ENCODE measurements at places on chromosomes 1 and 21.

- DNase-seq: no peak
Observed at GRCh38 chr1:191558379-191558778, 599.9 kb upstream of the RGS18 start.

DNA sequence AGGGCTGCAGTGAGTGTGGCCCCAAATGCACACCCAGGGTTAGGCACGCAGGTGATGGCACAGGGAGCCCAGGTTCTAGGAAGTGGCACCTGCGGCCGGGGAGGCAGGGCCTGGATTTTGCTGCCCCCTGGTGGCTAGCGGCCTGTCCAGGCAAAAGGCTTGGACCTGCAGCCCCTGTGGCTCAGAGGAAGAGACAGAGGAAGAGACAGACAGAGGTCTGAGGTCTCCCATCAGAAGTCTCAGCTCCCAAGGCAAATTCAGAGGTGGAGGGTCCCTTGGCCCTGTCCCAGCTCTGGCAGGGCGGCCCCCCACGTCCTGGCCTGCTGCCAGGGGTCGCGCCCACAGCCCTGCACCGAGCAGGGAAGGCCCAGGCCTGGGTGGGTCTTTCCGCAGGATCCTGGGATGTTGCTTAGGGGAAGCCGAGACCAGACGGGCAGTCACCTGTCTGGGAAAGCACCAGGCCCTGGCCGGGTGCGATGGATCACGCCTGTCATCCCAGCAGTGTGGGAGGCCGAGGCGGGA, 8.0 kb upstream of the TNFRSF14 start:
- peak; percentile 72 for DNase-seq

DNA sequence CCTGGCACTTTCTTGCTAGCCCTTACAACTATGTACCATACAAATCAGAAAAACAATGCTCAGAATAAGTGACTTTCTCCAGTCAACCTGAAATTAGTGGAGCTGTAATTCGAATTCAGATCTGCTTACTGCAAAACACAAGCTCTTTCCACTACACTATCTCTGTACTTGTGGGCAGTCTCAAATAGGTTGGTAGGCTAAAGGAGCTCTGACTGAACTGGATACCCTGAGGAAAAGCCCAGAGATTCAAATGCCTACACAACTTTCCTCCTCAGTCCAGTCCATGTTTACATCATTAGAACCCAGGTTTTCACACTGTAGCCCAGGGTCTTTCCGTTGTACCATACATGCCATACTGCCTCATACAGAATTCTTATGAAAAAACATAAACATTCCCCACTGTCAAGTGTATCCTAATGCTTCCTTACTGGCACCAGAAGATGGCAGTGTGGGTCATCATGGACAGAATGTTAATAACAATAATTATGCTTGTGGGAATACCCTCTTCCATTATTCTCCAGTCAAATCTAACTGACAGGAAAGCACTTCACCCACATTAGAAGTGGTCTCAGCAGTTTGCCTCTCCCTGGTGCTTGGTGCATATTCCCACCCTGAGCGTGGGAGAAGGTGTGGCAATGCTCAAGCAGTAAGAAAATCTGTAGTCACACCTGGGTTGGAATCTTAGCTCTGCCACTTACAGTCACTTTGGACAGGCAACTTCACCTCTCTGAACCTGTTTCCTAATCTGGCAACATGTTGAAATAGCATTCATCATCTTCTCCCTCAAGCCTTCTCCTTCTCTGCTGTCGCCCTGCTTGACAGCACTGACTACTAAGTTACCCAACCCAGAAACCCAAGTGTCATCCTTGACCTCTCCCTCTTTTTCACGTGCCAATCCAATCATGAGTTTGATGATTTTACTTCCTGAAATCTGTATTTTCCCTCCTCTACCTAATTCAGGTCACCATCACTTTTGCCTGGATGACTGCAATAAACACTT, 14.4 kb upstream of the ZFYVE9 start:
- no peak for DNase-seq

- no peak for DNase-seq
Observed at GRCh38 chr1:8367571-8368194, 49.8 kb downstream of the SLC45A1 start.

DNA sequence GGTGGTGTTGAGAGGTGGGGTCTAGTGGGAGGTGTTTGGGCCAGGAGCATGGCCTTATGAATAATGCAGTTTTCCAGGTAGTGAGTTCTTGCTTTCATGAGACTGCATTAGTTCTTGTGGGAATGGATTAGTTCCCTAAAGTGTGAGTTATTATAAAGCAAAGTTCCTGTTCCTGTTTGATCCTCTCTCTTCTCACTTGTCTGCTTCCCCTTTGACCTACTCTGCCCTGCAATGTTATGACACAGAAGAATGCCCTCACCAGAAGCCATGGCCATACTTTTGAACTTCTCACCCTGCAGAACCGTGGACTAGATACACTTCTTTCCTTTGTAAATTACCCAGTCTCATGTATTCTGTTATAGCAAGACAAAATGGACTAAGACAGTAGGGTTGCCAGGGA, 53.6 kb downstream of the MAP3K7CL start:
- no peak for DNase-seq

- no peak for DNase-seq
Observed at GRCh38 chr1:201958348-201958747, 3.0 kb downstream of the TIMM17A start.

DNA sequence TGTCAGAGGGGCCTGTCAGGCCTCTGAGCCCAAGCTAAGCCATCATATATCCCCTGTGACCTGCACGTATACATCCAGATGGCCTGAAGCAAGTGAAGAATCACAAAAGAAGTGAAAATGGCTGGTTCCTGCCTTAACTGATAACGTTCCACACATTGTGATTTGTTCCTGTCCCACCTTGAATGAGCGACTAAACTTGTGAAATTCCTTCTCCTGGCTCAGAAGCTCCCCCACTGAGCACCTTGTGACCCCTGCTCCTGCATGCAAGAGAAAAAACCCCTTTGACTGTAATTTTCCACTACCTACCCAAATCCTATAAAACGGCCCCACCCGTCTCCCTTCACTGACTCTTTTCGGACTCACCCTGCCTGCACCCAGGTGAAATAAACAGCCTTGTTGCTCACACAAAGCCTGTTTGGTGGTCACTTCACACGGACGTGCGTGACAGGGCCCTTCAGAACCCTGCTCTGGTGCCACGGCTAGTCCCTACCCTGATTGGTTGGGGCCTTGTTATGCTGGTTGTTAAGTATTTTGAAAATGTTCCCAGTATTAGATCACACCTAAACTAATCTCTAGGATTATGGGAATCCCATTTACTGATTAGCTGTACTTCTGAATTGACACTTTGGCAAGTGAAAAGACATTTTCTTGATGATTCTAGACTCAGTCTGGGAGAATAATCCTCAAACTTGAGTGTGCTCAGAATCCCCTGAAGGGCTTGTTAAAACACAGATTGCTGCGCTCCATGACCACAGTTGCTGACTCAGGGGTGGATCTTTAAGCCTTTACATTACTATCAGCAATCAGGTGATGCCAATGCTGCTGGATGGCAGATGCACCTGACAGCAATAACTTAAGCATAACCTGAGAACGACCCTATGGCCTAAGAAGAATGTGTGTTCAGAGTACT, 28.8 kb upstream of the SPATA6 start:
- DNase-seq: no peak

DNA sequence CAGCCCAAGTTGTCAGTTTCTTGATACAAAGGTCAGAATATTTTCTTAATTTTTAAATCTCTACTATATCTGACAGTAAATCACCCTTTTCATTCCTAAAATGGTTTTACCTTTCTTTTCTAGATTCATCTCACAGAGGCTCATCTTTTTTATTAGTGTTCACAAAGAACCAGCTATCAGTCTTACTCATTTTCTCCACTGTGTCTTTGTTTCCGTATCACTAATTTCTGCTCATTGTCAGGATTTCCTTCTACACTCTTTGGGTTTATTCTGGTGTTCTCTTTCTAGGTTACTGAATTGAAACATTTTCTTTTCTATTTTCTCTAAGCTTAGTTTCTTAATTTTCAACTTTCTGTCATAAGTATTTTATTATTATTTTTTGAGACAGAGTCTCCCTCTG, 8.7 kb downstream of the AGPAT3 start:
- DNase-seq: no peak

- DNase-seq: no peak
Observed at GRCh38 chr1:91199988-91200387, 178.2 kb upstream of the ZNF644 start.
